ENCODE measurements at places on chromosomes 6 and 20. TPM values are rescaled to one million over a fixed set of nuclear protein-coding genes. Genes with fewer than 3 reads are reported as not detected.

The PACSIN1 gene
- total RNA-seq, result not detected

The B3GALT4 gene
- total RNA-seq, result 8.2 TPM

The OR2J3 gene
- total RNA-seq, result not detected

The LY6G6F gene
- total RNA-seq, result not detected

The ZCCHC3 gene
- total RNA-seq, result 13.0 TPM

The SPTLC3 gene
- 7.1 TPM for total RNA-seq

The GATA5 gene
- total RNA-seq, result not detected

The AARS2 gene
- 23.5 TPM for total RNA-seq

The SLC22A23 gene
- 24.8 TPM for total RNA-seq

The KIF3B gene
- total RNA-seq, result 14.2 TPM

The HLA-DPB1 gene
- total RNA-seq, result 0.93 TPM

The PCSK2 gene
- not detected for total RNA-seq

The FOXF2 gene
- total RNA-seq, result 0.23 TPM

The SASH1 gene
- 6.3 TPM for total RNA-seq

The TP53TG5 gene
- not detected for total RNA-seq

The HTR1E gene
- not detected for total RNA-seq

The CABLES2 gene
- 4.8 TPM for total RNA-seq

The MEP1A gene
- 0.21 TPM for total RNA-seq

The HAO1 gene
- not detected for total RNA-seq

The ITCH gene
- total RNA-seq, result 37.5 TPM

The SAMD3 gene
- total RNA-seq, result not detected

The WFDC10B gene
- total RNA-seq, result not detected

The AVP gene
- not detected for total RNA-seq

The OSBPL2 gene
- total RNA-seq, result 22.7 TPM

The MYLK2 gene
- total RNA-seq, result not detected

The KIF13A gene
- total RNA-seq, result 39.0 TPM

The GABRR1 gene
- total RNA-seq, result not detected

The KIZ gene
- 12.3 TPM for total RNA-seq

The SCRT2 gene
- not detected for total RNA-seq

The SIRPD gene
- not detected for total RNA-seq

The EGFL8 gene
- 6.0 TPM for total RNA-seq

The KIAA0408 gene
- not detected for total RNA-seq

The RBM12 gene
- 28.3 TPM for total RNA-seq

The SLC25A27 gene
- total RNA-seq, result 3.1 TPM

The LAMA2 gene
- 0.37 TPM for total RNA-seq
